AG10803 (cell line): ENCODE measurements at places on chromosomes 6 and 20.

DNA sequence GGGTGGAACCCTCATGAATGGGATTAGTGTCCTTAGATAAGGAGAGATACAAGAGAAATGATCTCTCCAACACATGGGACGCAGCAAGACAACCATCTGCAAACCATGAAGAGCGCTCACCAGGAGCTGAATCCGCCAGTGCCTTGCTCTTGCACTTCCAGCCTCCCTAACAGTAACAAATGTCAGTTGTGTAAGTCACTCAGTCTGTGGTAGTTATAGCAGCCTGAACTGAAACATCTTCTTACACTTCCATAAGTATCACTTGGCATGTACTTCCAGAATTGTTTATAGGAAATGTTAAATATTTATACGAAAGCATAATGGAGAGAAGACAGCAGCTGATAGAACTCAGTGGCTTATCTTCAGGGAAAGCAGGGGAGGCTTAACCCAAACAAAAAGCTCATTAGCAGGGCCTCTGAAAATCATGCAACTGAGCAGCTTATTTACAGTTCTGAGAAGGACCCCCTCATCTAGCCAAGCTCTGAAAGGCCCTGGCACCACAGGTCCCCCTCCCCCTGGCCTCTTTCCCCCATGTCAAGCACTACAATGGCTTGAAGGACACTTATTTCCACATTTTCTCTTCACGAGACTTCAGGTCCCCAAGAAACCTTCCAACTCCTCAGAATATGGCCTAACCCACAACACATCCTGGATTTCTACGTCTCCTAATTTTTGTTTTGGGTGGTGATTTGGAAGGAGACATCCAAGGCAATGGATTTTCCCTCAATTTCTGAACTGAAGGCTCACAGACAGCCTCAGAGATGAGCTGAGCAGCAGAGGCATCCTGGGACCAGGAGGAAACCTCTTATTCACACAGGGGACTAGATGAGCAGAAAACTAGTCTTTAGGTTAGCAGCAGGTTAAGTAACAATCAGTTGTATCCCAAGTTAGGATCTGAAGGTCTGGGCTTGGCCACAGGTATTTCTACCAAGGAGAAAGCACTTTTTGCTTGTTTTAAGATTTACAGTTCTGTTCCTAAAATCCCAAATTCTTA, 49.1 kb downstream of the GCLC start:
- no peak for DNase-seq

DNA sequence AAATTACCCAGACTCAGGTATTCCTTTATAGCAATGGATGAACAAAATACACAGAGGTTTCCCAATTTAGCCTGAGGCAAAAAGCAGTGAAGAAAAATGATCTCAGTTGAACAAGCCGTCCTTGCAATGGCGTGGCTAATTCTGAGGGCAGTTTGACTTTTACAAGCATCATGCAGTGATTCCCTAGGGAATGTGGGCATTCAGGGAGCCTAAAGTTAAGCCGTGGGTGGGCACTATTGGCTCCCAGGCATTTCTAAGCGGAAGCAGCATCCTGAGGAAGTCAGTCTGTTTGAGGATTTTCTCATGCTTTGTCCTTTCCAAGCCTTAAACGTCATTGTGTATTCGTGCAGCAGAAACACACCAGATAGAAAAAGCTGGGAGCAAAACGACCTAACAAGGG, 133.9 kb downstream of the MYLK4 start:
- no peak for DNase-seq

DNA sequence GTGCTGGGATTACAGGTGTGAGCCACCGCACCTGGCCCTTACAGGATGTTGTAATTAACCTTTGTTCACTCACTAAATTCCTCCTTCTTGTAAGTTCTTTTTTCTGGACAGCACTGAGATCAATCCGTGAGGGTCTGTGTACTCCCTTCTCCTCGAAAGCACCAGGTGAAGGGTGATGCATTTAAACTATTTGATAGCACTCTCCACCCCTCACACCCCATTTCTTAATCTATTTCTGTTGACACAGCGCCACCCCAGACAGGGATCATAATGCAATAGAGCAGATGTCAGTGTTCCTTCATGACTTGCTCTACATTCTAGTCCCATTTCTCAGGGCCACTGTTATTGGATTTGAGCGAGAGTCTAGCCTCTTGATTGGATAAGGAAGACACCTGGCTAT, 46.3 kb downstream of the PPP1R14C start:
- no peak for DNase-seq

GRCh38 chr20:461254-462198, 807 bp downstream of the TBC1D20 start:
- DNase-seq: peak; percentile 56

DNA sequence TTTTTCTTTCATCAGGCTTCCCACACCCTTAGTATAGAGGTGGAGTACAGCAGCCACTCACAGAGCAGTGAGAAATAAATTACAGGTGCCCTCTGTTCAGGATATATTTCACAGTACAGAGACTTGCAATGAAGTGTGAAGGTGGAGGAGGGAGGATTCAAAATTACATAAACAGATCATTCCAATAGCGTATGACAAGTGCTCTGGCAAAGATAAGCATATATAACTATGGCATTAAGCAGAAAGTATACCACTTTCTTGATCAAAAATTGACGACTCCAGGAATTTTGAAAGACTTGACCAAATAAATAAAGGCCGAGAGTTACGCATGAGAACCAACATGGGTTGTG, 108.7 kb downstream of the GPX5 start:
- DNase-seq: no peak

DNA sequence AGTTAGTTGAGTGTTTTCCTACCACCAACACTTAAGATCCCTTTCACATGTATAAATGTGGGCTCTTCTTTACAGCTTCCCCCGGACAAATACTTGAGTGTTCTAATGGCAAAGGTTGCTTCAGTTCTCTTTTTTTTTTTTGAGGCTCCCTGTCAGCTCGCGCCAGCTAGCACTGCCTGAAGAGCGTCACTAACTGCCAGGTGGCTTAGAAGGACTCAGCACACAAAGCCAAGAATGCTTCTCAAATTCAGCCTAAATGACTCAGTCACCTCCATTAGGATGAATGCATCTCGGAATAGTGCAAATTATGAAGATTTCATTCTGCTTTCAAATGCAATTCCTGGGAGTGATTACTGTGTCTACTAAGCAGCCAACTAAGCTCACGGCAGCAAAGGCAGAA, 150.7 kb upstream of the BTBD3 start:
- DNase-seq: peak; percentile 79

- DNase-seq: no peak
These were observed 93.3 kb downstream of the UTRN start for GRCh38 chr6:144378437-144378836.
